ENCODE measurements at places on chromosomes 7 and 10. TPM values are rescaled to one million over a fixed set of nuclear protein-coding genes. Genes with fewer than 3 reads are reported as not detected.
A peak's percentile ranks its signal among the peaks of the same experiment; 100 is the strongest.

DNA sequence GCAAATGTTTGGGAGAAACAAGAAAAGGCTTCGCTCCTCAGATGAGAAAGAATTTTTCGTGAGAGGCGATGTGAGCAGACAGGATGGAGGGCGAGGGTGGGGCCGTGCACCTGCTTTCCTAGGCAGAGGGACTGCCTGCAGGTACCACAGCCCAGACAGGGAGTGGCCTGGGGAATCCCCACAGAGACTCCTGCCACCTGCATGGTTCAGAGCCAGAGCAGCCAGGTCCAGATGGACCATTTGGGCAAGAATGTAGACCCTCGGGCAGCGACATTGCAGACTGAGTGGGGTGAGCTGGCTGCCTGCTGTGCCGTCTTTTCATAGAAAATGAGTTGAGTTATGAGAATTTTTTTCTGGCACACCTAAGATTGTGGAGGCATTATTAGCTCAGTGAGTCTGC is 216.8 kb downstream of the SNX10 start:
- peaks cover 23% of the 10 kb centered on the region for H3K27me3 ChIP-seq
- no peaks in the 10 kb centered on the region for H3K36me3 ChIP-seq
- no peaks in the 10 kb centered on the region for H3K4me1 ChIP-seq
- no peak overlapping the region for H3K4me3 ChIP-seq

GRCh38 chr7:2956526-2957368 is 86.9 kb downstream of the CARD11 start:
- ATAC-seq, result peak; percentile 93
- peaks cover 86% of the 10 kb centered on the region for H3K36me3 ChIP-seq
- peaks cover 23% of the 10 kb centered on the region for H3K4me1 ChIP-seq
- H3K27me3 ChIP-seq, result no peaks in the 10 kb centered on the region
- peak overlapping the region; percentile 73 for H3K27ac ChIP-seq

DNA sequence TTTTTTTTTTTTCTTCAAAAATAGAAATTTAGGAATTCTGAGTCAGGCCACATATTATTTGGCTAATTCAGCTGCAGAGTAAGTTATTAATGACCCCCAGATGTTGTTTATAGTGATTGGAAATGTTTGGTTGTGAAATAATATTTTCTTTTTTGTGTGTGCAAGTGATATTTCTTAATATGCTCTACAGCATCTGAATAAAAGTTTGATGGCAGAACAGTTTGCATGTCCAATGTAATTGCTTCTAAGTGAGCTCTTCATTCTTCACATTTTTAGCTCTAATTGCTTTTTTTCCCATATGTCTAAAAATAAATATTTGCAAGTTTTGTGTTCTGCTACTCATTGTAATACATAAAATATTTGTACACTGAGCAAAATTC is 116.0 kb downstream of the ARID5B start:
- ATAC-seq, result no peak
- H3K27me3 ChIP-seq, result no peaks in the 10 kb centered on the region
- H3K36me3 ChIP-seq, result peaks cover 56% of the 10 kb centered on the region
- H3K4me3 ChIP-seq, result peak overlapping the region; percentile 7
- H3K27ac ChIP-seq, result peak overlapping the region; percentile 93
- peaks cover 35% of the 10 kb centered on the region for H3K4me1 ChIP-seq

GRCh38 chr7:130845581-130846085 is 111.6 kb upstream of the KLF14 start:
- peak overlapping the region; percentile 14 for H3K27ac ChIP-seq
- H3K36me3 ChIP-seq, result no peaks in the 10 kb centered on the region
- H3K4me1 ChIP-seq, result no peaks in the 10 kb centered on the region
- ATAC-seq, result no peak
- peaks cover 16% of the 10 kb centered on the region for H3K27me3 ChIP-seq
- no peak overlapping the region for H3K4me3 ChIP-seq

- H3K4me3 ChIP-seq, result no peak overlapping the region
- H3K27ac ChIP-seq, result no peak overlapping the region
- H3K4me1 ChIP-seq, result peaks cover 16% of the 10 kb centered on the region
- no peaks in the 10 kb centered on the region for H3K27me3 ChIP-seq
These were observed 165.7 kb downstream of the ELMO1 start for GRCh38 chr7:37282927-37283326.

- no peak overlapping the region for H3K4me3 ChIP-seq
- ATAC-seq, result no peak
- peaks cover 39% of the 10 kb centered on the region for H3K4me1 ChIP-seq
- no peaks in the 10 kb centered on the region for H3K27me3 ChIP-seq
These were observed 9.6 kb downstream of the SYPL1 start for GRCh38 chr7:106102387-106102966.

GRCh38 chr7:103292122-103292521 is 5.1 kb upstream of the PMPCB start:
- no peak overlapping the region for H3K4me3 ChIP-seq
- H3K27ac ChIP-seq, result no peak overlapping the region
- no peaks in the 10 kb centered on the region for H3K36me3 ChIP-seq
- peaks cover 11% of the 10 kb centered on the region for H3K27me3 ChIP-seq
- ATAC-seq, result no peak

DNA sequence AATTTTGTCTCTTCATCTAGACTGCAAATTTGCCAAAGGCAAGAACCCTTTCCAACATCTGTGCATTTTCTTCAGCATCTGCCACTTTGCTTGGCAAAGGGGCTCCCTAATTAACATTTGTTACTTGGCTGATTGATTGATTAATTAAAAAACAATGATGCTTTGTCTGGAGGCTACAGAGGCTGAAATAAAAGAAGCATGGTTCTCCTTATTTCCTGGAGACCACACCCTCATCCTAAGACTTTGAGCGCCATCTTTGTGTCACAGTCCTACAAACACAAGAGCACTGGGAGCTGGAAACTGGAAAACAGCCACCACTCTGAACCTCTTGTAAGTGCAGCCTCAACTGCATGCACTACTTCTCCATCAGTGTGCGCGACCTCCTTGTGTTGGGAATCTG is 189.2 kb downstream of the C7orf25 start:
- no peak for ATAC-seq
- no peaks in the 10 kb centered on the region for H3K27me3 ChIP-seq
- no peaks in the 10 kb centered on the region for H3K36me3 ChIP-seq
- no peak overlapping the region for H3K4me3 ChIP-seq
- H3K4me1 ChIP-seq, result no peaks in the 10 kb centered on the region

- H3K4me3 ChIP-seq, result no peak overlapping the region
- no peaks in the 10 kb centered on the region for H3K4me1 ChIP-seq
These were observed 179 bp downstream of the PDE1C start for GRCh38 chr7:32070051-32070405.

DNA sequence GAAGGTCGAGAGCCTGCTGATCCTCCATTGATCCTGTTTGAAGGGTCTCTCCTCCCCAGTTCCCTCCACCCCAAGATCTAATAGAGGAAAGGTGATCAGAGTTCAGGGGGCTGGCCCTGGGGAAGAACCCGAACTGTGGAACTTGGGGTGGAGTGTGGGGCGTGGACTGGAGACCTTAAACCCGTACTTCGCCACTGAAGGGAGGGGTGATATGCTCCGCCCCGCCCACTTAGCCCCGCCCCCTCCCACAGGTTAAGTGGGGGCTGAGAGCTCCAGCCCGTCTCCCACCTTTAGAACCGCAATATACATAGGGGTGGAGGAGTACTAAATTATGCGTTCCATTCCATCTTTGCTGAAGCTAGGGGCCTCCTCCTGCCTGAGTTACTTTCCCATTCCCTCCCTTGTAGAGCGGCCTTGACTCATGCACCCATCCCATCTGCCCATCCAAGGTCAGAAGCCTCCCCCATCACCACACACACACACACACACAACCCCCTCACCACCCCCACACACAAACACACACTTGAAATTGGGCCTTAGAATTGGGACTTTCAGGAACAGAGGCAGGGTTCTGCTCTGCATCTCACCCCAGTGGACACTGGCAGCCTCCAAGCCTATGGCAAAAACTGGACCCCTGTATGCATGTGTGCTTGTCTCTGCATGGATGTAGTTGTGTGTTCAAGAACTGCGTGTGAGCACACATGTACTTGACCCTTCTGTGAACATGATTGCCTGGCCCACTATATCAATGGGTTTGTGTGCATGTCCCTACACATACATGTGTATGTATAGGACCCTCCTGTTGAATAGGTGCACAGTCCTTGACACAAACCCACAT is 991 bp downstream of the SEMA4G start:
- ATAC-seq, result peak; percentile 36
- no peak overlapping the region for H3K27ac ChIP-seq
- H3K4me1 ChIP-seq, result peaks cover 11% of the 10 kb centered on the region

DNA sequence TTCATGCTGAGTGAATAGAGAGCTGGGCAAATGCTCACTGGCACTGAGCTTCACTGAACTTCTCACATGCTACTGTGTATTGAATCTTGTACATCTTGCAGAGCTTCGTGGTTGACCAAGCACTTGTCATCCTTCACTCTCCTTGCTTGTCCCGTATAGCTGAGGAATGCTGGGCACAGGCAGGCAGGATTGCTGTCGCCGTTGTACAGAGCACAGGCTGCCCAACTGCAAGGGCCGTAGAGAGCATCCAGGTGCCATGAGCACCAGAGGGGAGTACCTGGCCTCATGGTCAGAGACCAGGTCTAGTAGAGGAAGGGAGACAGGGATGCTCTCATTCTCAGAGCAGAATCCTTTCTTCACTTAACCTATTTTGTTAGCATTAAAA is 99.8 kb upstream of the RET start:
- no peaks in the 10 kb centered on the region for H3K4me1 ChIP-seq
- no peak overlapping the region for H3K27ac ChIP-seq
- H3K4me3 ChIP-seq, result no peak overlapping the region
- H3K27me3 ChIP-seq, result no peaks in the 10 kb centered on the region
- no peaks in the 10 kb centered on the region for H3K36me3 ChIP-seq

DNA sequence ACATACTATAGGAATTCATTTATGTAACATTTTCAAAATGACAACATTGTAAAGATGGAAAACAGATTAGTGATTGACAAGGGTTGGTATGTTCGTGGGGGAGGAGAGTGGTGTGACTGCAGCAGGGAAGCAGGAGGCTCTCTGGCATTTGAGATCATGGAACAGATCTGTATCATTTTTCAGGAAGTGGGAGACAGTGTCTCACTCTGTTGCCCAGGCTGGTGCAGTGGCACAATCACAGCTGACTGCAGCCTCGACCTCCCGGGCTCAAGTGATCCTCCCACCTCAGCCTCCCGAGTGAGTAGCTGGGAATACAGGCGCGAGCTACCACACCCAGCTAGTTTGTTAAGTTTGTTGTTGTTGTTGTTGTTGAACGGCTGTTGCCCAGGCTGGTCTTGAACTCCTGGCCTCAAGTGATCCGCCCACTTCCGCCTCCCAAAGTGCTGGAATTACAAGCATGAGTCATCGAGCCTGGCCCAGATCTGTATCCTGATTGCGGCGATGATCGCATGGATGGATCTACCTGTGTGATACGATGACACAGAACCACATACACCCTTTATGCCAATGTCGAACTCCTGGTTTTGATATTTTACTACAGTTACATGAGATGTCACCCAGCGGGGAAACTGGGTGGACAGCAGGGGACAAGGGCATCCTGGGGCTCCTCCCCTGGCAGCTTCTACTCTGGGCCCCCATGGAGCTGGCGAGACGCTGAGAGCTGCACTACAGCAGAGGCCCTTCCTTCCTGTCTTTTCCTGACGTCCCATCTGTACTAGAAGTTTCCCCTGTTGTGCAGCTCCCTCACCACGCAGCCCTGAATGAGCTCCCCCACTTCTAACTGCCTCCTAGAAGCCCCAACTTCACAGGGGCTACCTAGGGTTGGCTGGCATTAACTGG is 12.3 kb upstream of the CYTH3 start:
- no peaks in the 10 kb centered on the region for H3K36me3 ChIP-seq
- no peak overlapping the region for H3K27ac ChIP-seq
- H3K4me1 ChIP-seq, result no peaks in the 10 kb centered on the region
- ATAC-seq, result peak; percentile 14

- no peaks in the 10 kb centered on the region for H3K36me3 ChIP-seq
- no peak overlapping the region for H3K4me3 ChIP-seq
- H3K27ac ChIP-seq, result no peak overlapping the region
These were observed 222.3 kb upstream of the TMEM229A start for GRCh38 chr7:124255041-124255655.

GRCh38 chr7:68158686-68159295 is 1162.2 kb downstream of the TYW1 start:
- no peaks in the 10 kb centered on the region for H3K36me3 ChIP-seq
- ATAC-seq, result no peak
- no peak overlapping the region for H3K27ac ChIP-seq
- no peaks in the 10 kb centered on the region for H3K4me1 ChIP-seq
- H3K27me3 ChIP-seq, result no peaks in the 10 kb centered on the region

GRCh38 chr7:106347229-106347833 is 62.5 kb upstream of the NAMPT start:
- ATAC-seq, result peak; percentile 8
- H3K4me1 ChIP-seq, result peaks cover 47% of the 10 kb centered on the region
- H3K4me3 ChIP-seq, result peak overlapping the region; percentile 81

GRCh38 chr7:66615699-66616098 is 13.0 kb upstream of the KCTD7 start:
- no peak for ATAC-seq
- H3K36me3 ChIP-seq, result no peaks in the 10 kb centered on the region
- H3K27ac ChIP-seq, result no peak overlapping the region
- no peaks in the 10 kb centered on the region for H3K4me1 ChIP-seq
- no peak overlapping the region for H3K4me3 ChIP-seq
- no peaks in the 10 kb centered on the region for H3K27me3 ChIP-seq

DNA sequence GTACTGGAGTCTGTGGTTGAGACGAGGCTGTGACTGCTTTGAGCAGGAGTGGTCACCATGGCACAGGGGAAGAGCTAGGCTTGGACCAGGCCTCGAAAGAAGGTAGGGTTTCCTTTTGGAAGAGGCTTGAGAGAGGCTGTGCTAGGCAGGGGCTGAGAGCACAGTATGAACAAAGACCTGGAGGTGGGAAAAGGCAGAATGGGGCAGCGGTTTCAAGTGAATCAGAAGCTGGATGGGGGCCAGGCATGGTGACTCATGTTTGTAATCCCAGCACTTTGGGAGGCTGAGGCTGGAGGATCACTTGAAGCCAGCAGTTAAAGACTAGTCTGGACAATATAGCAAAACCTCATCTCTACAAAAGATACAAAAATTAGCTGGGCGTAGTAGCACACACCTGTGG is 65.9 kb downstream of the CLIP2 start:
- ATAC-seq, result peak; percentile 60
- H3K4me1 ChIP-seq, result no peaks in the 10 kb centered on the region
- no peaks in the 10 kb centered on the region for H3K36me3 ChIP-seq
- H3K27ac ChIP-seq, result no peak overlapping the region
- no peaks in the 10 kb centered on the region for H3K27me3 ChIP-seq
- no peak overlapping the region for H3K4me3 ChIP-seq

GDF2 gene
- total RNA-seq, result not detected

SYCE1 gene
- total RNA-seq, result 0.69 TPM

TSPAN15 gene
- total RNA-seq, result 12.7 TPM

SYT15B gene
- total RNA-seq, result 0.11 TPM

TSPAN33 gene
- 2.6 TPM for total RNA-seq

KCNMA1 gene
- total RNA-seq, result 0.48 TPM

PPP1R3A gene
- not detected for total RNA-seq

ASB10 gene
- not detected for total RNA-seq

TRIM73 gene
- total RNA-seq, result 3.2 TPM

HOXA9 gene
- not detected for total RNA-seq

SLC13A4 gene
- total RNA-seq, result not detected

HOXA10 gene
- not detected for total RNA-seq

ADRA2A gene
- total RNA-seq, result not detected

LRIT1 gene
- total RNA-seq, result not detected

SPDYE3 gene
- total RNA-seq, result not detected

Data from activated T-helper 17 cell treated with anti-CD3 and anti-CD28 coated beads, Interleukin-2, amount 50 U/mL, for 72 hours (primary cell).